ENCODE measurements at places on chromosomes 16 and 17.

DNA sequence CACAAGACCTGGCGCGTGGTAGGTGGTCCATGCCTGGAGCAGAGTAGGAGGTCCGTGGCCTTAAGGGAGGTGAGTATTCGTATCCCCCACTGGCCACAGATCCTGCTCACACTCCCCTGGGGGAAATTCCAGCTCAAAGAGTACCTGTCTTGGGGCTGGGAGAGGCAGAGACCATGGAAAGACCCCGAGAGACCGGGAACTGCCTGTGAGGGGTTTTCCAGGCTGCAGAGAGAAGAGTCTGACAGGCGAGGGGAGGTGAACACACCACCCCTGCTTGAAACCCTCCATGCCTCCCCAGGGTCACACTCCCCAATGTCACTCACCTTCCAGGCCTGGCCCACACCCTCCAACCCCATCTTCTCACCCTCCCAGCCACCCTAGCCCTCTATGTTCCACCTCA is 12.6 kb upstream of the SNN start:
- no peak for DNase-seq

GRCh38 chr17:67638871-67639270 is 78.9 kb upstream of the NOL11 start:
- no peak for DNase-seq

DNA sequence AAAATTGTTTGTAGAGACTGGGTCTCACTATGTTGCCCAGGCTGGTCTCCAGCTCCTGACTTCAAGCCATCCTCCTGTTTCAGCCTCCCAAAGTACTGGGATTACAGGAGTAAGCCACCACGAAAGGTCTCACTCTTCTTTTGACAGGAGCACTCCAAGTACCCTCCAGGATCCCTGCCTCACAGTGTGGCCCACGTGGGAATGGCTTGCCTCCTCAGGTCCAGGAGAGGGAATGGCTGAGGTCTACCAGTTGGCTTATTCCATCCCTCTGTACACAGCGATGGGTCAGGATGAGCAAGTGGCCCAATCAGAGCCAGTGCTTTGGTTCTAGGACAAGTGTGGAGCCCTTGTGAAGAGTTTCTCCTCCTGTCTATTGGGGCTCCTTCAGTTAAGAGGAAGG is 73.7 kb upstream of the ZNF423 start:
- no peak for DNase-seq

DNA sequence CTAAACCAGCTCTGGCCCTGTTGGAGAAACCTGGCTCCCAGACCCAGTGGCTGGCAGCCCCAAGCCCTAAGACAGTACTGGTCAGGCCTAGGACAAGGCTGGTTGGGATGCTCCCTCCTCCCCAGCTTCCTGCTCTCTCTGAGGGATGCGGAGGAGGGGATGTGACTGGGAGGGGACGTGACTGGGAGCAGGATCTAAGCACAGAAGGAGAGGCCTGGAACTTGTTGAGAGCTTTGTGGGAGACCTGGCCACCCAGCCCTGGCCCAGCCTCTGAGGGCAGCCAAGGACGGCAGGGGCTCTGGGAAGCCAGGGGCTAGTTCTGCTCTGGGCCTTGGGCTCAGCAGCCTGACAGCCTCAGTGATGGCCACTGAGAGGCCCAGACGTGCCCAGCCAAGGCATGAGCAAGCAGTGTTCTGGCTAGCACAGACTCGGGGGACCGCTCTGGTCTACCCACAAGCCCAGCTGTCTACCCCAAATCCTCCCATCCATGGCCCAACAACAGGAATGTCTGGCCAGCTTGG is 22.8 kb downstream of the ATP6V0D1 start:
- no peak for DNase-seq

GRCh38 chr17:80792373-80792781 is 199.3 kb upstream of the CHMP6 start:
- DNase-seq, result no peak

DNA sequence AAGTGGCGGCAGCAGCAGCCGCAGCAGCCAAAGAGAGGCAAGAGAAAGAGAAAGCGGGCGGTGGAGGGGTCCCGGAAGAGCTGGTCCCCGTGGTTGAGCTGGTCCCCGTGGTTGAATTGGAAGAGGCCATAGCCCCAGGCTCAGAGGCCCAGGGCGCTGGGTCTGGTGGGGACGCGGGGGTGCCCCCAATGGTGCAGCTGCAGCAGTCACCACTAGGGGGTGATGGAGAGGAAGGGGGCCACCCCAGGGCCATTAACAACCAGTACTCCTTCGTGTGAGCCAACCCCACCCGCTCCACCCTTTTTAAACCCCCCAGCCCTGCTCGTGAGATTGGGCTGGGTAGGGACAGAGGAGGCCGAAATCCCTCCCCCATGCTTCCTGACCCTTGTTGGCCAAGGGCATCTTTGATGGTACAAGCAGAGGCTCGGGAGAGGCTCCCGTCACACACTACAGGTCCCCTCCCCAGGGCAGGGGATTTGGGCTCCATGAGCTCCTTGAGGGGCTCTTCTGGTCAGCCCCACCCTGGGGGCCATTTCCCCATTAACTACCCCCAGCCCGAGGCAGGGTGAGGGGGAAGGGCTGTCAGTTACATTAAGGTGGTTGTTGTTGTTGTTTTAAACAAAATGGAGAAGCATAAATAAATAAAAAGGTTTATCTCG is 4.6 kb upstream of the ATP2A1 start:
- DNase-seq, result no peak

DNA sequence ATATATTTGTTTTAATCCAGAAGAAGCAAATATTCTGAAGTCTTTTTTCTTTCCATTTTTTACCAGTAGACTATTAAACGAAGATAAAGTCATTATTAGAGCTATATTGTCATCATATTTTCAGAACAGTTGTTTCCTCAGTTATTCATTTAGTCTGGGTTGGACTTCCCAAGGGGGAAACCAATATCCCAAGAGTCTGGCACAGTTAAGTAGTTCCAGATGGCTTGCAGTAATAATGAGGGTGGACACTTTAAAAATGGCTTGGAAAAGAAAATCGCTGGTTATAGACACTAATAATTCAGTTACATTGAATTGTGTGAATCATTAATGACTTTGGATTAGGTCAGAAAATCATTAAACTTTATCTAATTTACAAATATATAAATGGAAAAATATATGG is 3.9 kb downstream of the PPM1E start:
- DNase-seq, result no peak

DNA sequence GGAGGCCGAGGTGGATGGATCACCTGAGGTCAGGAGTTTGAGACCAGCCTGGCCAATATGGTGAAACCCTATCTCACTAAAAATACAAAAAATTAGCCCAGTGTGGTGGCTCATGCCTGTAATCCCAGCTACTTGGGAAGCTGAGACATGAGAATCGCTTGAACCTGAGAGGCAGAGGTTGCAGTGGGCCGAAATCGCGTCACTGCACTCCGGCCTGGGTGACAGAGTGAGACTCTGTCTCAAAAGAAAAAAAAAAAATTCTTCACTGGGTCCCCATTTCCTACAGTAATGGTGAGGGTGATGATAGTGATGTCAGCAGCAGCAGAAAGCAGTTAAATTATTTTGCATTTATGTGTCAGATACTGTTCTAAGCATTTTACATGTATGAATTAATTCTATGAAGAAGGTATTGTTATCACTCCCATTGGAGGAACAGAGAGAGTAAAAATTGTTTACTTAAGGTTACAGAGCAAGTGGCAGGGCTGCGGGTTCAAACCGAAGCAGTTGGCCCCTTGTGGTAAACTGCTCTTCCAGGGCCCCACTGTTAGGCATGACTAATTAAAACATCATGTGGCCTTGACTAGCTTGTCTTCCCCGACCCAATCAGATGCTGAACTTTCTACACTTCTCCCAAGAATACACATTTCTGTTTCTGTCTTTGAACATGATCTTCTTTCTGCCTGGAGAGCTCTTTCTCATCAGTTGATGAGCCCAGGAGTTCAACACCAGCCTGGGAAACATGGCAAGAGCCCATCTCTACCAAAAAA is 45.8 kb downstream of the STAT3 start:
- DNase-seq, result no peak
